ENCODE measurements at places on chromosomes 7 and 10. TPM values are rescaled to one million over a fixed set of nuclear protein-coding genes. Genes with fewer than 3 reads are reported as not detected.

CPVL gene
- 1.2 TPM for total RNA-seq

SPDYE16 gene
- total RNA-seq = 0.71 TPM

LFNG gene
- 115 TPM for total RNA-seq

PLXNA4 gene
- 20.5 TPM for total RNA-seq

NKX2-3 gene
- total RNA-seq = not detected

INA gene
- not detected for total RNA-seq

EPHA1 gene
- 27.3 TPM for total RNA-seq

OR2A12 gene
- not detected for total RNA-seq

GRCh38 chr7:107857541-107857912, 33.5 kb upstream of the DLD start:
- H3K4me3 ChIP-seq = peak overlapping the region; percentile 40
- H3K36me3 ChIP-seq = peaks cover 4% of the 10 kb centered on the region
- no peak for DNase-seq
- H3K27ac ChIP-seq = peak overlapping the region; percentile 75
- H3K4me1 ChIP-seq = peaks cover 19% of the 10 kb centered on the region
- H3K27me3 ChIP-seq = no peaks in the 10 kb centered on the region

GRCh38 chr7:136074843-136075242, 97.7 kb upstream of the MTPN start:
- DNase-seq = no peak
- no peaks in the 10 kb centered on the region for H3K36me3 ChIP-seq
- no peak overlapping the region for H3K27ac ChIP-seq
- H3K4me1 ChIP-seq = no peaks in the 10 kb centered on the region

DNA sequence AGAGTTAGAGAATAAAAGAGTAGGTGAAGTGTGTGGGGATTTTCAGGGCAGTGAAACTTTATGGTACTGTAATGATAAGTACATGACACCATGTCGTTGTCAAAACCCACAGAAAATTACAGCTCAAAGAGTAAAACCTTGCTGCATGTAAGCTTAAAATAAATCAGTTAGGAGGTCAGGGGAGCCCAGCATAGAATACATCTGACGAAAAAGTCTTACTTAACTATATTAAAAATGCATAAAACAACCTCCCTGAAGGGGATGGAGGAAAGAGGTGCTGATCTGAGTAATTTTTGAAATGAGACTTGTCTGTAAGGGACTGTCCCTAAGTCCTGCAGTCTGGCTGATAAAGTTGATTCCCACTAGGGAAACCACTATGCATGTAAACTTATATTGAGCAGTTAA, 49.8 kb upstream of the AKR1E2 start:
- peaks cover 26% of the 10 kb centered on the region for H3K27me3 ChIP-seq
- H3K4me1 ChIP-seq = no peaks in the 10 kb centered on the region
- H3K36me3 ChIP-seq = no peaks in the 10 kb centered on the region

DNA sequence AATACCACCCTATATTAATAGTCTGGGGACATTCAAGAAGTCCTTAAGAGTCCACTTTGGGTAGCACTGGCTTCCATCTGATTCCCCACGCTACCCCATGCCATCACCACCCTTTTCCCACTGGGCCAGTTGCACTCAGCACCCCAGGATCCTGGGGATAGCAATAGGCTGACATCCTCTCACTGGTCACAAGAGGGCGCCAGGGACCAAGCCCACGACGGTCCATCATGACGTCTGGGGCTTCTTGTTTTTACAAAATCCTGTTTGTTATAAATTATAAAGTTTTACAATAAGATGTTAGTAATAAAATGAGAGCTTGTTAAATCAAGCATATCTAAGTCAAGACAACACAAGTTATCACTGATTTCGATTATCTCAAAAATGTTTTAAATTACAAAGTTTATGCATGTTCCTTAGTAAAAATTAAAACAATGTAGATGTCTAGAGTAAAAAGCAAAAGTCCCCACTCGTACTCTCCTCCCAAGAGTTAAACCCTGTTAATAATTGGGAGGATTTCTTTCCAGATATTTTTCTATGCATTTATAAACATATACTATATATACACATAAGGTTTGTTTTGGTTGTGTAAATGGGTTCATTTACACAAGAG, 15.4 kb downstream of the GPNMB start:
- peak; percentile 64 for DNase-seq
- H3K4me3 ChIP-seq = no peak overlapping the region
- no peak overlapping the region for H3K27ac ChIP-seq
- no peaks in the 10 kb centered on the region for H3K4me1 ChIP-seq

DNA sequence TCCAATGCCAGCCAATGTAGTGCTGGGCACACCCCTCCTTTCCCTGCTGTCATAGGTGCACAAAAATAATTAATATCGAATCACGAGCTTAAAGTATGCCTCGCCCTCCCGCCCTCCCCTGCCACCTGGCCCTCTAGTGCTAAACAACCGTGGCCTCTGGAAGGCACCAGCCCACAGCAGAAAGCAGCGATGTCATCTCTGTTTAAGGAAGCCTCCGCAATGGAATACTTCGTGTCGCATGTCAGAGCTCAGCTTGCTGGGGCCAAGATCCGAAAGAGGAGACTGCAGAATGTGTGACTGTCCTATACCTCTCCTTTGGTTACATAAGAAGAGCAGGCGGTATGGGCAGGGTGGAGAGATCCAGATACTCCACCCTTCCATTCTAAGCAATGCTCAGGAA, 71.5 kb downstream of the RHOBTB1 start:
- H3K27ac ChIP-seq = no peak overlapping the region
- no peaks in the 10 kb centered on the region for H3K27me3 ChIP-seq
- no peaks in the 10 kb centered on the region for H3K4me1 ChIP-seq
- no peaks in the 10 kb centered on the region for H3K36me3 ChIP-seq

DNA sequence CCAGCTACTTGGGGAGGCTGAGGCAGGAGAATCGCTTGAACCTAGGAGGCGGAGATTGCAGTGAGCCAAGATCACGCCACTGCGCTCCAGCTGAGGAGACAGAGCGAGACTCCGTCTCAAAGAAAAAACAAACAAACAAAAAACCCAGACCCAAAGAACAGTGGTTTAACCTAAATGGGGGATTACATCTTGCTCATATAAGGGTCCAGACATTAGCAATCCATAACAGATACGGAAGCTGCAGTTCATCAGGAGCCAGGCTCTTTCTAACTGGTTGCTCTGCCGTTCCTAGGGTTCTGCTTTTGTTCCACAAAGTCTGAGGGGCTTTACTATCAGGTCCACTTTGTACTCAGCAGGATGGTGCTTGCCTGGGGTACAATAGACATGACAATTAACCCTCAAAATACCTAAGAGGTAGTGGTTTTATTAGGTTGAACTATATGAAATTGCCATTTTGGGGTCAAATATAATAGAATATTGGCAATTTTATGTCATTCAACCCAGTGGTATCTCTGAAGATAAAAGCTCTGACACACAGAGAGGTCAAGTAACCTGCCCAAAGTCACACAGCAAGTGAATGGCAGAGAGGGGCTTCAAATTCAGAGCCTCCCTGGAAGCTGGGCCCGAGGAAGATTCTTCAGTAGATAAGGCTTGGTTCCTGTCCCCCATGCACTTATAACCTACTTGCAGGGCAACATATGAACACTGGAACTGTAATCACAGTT, 21.3 kb downstream of the NYAP1 start:
- H3K4me3 ChIP-seq = no peak overlapping the region
- peaks cover 1% of the 10 kb centered on the region for H3K4me1 ChIP-seq
- H3K36me3 ChIP-seq = no peaks in the 10 kb centered on the region
- DNase-seq = no peak
- H3K27me3 ChIP-seq = peaks cover 4% of the 10 kb centered on the region
- H3K27ac ChIP-seq = no peak overlapping the region

GRCh38 chr10:66321723-66322665, 603.8 kb upstream of the LRRTM3 start:
- H3K36me3 ChIP-seq = no peaks in the 10 kb centered on the region
- H3K27me3 ChIP-seq = no peaks in the 10 kb centered on the region
- DNase-seq = no peak
- no peak overlapping the region for H3K27ac ChIP-seq
- no peak overlapping the region for H3K4me3 ChIP-seq

- H3K36me3 ChIP-seq = no peaks in the 10 kb centered on the region
- no peak for DNase-seq
- no peak overlapping the region for H3K4me3 ChIP-seq
These were observed 342.6 kb downstream of the IPMK start for GRCh38 chr10:57925045-57925444.

DNA sequence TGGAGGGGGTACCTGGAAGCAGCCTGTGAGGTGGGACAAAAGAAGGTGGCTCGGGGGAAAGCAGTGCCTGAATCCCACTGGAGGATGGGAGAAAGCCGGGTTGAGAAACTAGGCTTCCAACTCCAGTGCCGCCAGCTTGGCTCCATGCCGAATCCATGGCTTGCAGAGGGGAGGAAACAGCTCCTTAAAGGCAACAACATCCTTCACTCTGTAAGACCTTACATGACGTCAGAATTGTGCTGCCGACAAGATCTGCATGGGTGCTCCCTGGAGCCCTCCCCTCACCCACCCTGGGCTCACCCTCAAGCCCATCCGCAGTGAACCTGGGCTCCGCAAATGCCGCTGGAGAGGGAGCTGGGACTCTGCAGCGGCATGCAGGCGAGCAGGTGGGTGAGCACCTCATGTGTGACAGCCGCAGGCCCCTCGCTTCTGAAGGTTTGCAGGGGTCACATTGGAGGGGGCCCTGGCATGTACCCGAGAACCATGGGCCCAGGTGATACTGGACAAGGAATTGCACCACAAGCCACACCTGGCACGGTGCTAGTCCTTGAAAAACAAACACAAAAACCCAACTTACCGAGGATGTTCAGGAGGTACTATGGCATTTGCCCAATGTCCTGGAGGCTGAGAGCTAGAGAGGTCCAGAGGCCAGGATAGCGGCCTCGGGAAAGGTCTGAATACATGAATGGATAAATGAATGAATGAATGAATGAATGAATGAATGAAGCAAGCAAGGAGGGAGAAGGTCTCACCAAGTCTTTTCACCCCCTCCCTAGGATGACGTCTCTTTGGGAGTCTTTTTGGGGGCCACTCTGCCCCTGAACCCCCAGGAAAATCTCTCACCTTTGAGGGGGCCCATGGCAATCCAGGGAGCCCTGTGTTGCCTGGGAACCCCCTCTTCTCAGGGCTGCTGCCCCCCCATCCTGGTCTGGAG, 238.6 kb upstream of the SHH start:
- no peak overlapping the region for H3K4me3 ChIP-seq
- no peaks in the 10 kb centered on the region for H3K36me3 ChIP-seq
- H3K27me3 ChIP-seq = peaks cover 2% of the 10 kb centered on the region
- H3K27ac ChIP-seq = no peak overlapping the region

- no peak for DNase-seq
- H3K27me3 ChIP-seq = peaks cover 2% of the 10 kb centered on the region
- no peak overlapping the region for H3K27ac ChIP-seq
- H3K36me3 ChIP-seq = peaks cover 29% of the 10 kb centered on the region
These were observed 133.3 kb downstream of the PFKFB3 start for GRCh38 chr10:6336016-6336415.

DNA sequence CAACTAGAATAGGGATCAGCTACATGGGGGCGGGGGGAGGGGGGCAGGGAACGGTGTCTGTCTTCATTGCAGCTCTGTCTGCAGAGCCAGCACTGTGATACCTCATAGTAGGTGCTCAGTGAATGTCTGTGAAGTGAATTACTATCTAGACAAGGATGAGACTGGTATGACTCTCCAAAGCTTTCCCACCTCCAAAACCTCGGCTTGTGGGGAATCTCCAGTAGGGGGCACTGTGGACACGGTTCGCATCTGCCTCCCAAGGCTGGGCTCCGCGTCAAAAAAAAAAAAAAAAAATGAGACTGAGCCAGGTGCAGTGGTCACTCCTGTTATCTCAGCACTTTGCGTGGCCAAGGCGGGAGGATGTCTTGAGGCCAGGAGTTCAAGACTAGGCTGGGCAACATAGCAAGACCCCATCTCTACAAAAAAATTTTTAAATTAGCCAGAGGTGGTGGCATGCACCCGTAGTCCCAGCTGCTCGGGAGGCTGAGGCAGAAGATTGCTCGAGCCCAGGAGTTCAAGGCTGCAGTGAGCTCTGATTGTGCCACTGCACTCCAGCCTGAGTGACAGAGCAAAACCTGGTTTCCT, 9.6 kb downstream of the TRIM56 start:
- H3K27me3 ChIP-seq = peaks cover 7% of the 10 kb centered on the region
- peaks cover 12% of the 10 kb centered on the region for H3K4me1 ChIP-seq
- H3K36me3 ChIP-seq = peaks cover 8% of the 10 kb centered on the region
- no peak overlapping the region for H3K27ac ChIP-seq

GRCh38 chr7:156055206-156055822, 243.1 kb upstream of the SHH start:
- no peak overlapping the region for H3K27ac ChIP-seq
- no peaks in the 10 kb centered on the region for H3K36me3 ChIP-seq
- no peak for DNase-seq
- no peaks in the 10 kb centered on the region for H3K4me1 ChIP-seq
- no peak overlapping the region for H3K4me3 ChIP-seq
- H3K27me3 ChIP-seq = peaks cover 2% of the 10 kb centered on the region

GRCh38 chr7:135210888-135211178, 493 bp downstream of the WDR91 start:
- peaks cover 1% of the 10 kb centered on the region for H3K36me3 ChIP-seq
- peaks cover 9% of the 10 kb centered on the region for H3K4me1 ChIP-seq
- H3K27me3 ChIP-seq = peaks cover 1% of the 10 kb centered on the region
- H3K27ac ChIP-seq = peak overlapping the region; percentile 99
- H3K4me3 ChIP-seq = peak overlapping the region; percentile 98

GRCh38 chr7:43569424-43569823, 13.5 kb upstream of the STK17A start:
- no peak overlapping the region for H3K4me3 ChIP-seq
- DNase-seq = no peak
- H3K27me3 ChIP-seq = peaks cover 10% of the 10 kb centered on the region
- H3K36me3 ChIP-seq = no peaks in the 10 kb centered on the region
- no peak overlapping the region for H3K27ac ChIP-seq

DNA sequence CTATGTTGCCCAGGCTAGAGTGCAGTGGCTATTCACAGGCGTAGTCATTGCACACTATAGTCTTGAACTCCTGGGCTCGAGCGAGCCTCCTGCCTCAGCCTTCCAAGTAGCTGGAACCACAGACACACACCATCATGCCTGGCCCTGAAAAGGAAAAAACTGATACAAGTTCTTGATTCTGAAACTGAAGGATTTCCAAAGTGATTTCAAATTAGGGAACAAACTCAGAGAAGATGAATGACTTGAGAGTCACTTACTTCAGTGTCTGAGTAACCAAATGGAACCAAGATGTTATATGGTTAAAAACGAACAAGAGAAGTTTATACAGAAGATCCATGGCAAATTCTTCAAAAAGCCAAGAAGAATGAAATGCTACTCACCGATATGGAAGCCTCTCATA, 14.4 kb downstream of the CWF19L1 start:
- H3K4me1 ChIP-seq = no peaks in the 10 kb centered on the region
- H3K27ac ChIP-seq = no peak overlapping the region
- DNase-seq = no peak

DNA sequence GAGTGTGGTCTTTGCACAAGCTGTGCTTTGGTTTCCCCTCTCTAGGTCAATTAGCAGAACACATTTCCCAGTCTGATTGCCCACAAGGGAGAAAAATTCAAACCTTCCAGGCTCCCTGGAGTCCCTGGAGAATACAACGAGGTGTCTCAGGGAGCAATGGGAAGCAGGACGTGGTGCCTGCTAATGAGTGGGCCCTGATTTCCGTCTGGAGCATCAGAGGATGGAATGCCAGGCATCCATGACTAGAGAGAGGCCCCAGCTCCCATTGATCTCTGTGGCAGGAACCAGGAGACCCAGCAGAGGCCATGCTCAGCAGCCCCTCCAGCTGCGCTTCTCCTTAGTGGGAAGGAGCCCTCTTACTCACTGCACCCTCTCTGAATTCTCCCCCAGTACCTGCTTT, 33.2 kb upstream of the TLX1 start:
- H3K4me1 ChIP-seq = peaks cover 3% of the 10 kb centered on the region
- DNase-seq = no peak
- H3K36me3 ChIP-seq = no peaks in the 10 kb centered on the region
- H3K27me3 ChIP-seq = peaks cover 25% of the 10 kb centered on the region
- no peak overlapping the region for H3K4me3 ChIP-seq
- H3K27ac ChIP-seq = no peak overlapping the region

Measured in activated naive CD8-positive, alpha-beta T cell treated with anti-CD3 and anti-CD28 coated beads, Interleukin-2, amount 10 ng/mL, durations not matched to agents 7 days and 5 days (primary cell).